ENCODE measurements at places on chromosomes 12 and 14. TPM values are rescaled to one million over a fixed set of nuclear protein-coding genes. Genes with fewer than 3 reads are reported as not detected.

The KLRK1 gene
- total RNA-seq: 1.2 TPM

The MIPOL1 gene
- 45.7 TPM for total RNA-seq

The HVCN1 gene
- total RNA-seq: 6.8 TPM

The VRK1 gene
- 40.1 TPM for total RNA-seq

The CCDC196 gene
- not detected for total RNA-seq

The FAM90A1 gene
- total RNA-seq: 0.16 TPM

Data from camera-type eye (tissue), 1 donor.